Vagina (tissue), 2 donors: ENCODE measurements at places on chromosomes 16 and 17. TPM values are rescaled to one million over a fixed set of nuclear protein-coding genes. Genes with fewer than 3 reads are reported as not detected.

DNA sequence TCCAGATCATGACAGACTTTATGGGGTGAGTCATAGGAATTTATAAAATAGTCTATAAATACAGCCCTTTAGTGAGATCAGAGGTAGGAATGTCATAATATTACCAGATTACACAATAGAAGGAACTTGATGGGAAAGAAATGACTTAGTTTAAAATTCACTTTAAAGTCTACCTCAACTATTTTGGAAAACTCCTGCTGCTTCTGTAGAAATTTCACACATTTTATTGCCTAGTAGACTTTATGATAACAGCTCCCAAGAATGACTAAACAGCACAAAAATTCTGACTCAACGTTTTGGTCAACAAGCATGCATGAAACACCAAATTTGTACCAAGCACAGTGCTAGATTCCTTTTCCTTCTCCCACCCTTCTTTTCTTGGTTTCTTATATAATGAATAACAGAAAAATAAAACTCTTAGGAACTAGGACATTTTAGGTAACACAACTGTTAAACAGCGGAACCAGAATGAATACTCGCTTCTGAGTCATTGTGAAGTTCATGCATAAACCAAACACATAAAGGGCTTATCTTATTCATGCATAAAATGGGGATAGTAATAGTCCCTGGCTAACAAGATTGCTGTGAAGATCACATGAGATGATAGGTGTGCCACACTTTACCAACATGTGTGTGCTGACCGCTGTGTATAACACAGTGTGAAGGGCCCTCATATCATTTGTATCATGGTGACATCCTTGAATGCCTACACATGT, 243.9 kb downstream of the CDH8 start:
- no peak for DNase-seq

DNA sequence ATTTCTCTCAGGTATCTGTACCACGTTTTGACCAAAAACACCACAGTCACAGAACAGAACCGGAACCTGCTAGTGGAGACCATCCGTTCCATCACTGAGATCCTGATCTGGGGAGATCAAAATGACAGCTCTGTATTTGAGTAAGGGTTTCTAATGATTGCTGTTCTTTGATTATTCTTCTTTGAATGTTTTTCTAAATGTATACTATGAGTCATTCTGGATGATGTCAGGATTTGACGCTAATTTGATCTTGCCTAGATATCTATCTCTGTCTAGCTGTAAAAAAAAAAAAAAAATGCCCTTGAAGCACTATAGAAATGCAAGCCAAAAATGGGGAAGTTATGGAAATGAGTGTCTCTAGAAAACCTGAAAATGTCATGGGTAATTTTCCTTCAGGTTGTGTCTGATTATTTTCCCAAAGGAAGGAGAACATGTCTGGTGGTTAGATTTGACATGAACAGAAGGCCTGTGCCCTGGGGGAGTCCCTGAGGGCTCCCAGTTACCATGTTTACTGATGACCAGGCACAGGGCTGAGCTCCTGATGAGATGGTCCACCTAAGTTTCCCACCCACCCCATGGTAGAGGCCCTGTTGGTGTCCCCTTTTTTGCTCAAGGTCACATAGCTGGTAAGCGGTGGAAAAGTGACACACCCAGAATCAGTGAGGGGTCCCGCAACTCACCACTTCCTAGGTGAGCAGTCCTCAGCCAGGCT, 13.6 kb downstream of the CLEC16A start:
- no peak for DNase-seq

DNA sequence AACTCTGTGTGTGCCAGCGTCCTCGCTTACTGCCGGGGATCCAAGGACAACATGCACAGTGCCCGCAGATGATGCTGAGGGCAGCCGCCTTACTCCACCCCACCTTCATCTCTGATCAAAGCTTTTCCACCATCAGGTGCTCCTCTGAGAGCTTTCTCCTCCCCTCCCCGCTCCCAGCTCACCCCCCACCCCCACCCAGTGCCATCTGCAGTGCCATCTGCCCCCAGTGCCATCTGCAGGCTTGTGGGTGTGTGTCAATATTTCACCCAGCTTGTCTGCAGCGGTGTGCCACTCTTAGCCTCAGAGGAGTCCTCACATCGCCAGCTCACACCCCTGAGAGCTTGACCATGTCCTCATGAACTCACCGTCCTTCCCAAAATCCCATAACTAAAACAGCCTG, 98.2 kb upstream of the NOL11 start:
- no peak for DNase-seq

- no peak for DNase-seq
Observed at GRCh38 chr16:17032332-17032731, 438.4 kb downstream of the XYLT1 start.

DNA sequence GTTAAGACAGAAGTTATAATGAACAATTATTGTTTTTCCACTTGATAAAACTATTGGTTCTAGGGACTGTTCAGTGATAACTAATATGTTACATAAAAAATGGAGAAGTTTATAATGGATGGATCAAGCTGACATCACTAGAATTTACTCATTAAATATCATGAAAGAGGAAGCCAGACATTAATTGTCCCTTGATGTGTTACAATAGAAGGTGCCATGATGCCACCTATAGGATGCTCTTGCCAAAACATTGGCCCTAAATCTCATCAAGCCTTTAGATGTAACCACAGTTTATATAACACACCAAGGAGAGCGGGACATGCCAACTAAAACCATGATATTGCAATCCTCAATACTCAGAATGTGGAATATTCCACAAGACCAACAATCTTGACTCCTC, 147.9 kb upstream of the MON1B start:
- no peak for DNase-seq

DNA sequence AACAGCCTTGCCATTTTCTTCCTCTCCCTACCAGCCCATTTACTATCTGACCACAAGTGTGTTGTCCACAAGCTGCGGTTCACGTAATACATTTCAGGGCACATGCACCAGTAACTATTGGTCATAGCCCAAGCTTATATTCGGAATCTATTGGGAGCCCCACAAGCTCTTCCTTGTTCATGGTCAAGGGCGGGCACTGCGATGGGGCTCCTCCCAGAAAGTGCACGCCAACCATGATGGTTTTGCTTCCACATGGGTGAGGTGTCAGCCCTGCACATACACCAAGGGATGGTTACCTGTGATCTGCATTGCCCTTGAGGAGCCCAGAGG, 12.1 kb downstream of the THRA start:
- no peak for DNase-seq

DNA sequence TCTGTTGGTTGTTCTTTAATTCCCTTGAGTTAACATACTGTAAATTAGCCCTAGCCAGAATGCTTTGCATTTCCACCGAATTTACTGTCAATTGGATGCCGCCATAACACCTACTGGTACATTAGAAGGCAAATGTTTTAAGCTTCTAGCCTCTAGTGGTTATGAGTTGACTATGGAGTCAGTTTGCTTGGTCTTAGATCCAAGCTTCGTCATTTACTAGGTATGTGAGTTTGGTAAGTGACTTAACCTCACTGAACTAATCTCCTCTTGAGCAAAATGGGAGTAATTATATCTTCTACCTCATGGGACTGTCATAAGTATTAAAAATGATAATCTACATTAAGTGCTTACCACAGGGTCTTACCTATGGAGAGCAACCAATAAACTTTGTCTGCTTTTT, 20.4 kb upstream of the CDH11 start:
- DNase-seq: no peak

GRCh38 chr16:81645266-81645694, 133.8 kb upstream of the PLCG2 start:
- no peak for DNase-seq

- no peak for DNase-seq
Observed at GRCh38 chr16:70691223-70692129, 5.6 kb upstream of the MTSS2 start.

GRCh38 chr16:67666032-67666551, 458 bp downstream of the ENKD1 start:
- DNase-seq: no peak

DNA sequence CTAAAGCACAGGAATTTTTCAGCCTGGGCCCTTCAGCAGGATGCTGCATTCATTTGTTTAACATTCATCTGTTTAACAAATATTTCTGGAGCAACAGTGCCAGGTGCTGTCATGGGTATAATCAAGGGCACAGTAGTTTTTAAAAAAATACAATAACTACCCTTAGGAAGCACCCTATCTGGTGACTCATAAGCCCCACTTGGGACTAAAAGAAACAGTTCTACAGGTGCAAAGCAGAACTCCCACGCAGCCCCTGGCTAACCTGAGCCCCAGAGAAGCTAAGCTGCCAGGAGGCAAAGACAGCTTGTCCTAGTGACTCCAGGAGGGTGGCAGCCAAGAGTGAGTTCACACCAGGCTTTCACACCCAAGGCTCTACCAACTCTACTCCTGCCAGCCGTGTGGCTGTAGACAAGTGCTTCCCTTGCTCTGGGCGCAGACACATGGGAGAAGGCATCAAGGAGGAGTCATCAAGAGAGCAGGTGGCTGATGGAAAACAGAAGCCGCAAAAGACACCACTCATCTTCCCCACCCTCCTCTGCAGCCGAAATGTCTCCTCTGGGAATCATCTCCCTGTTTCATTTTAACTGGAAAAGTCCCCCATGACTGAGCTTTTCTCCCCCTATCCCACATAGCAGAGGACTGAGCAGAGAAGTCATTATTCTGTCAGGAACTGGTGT, 14.4 kb downstream of the CUEDC1 start:
- DNase-seq: no peak

DNA sequence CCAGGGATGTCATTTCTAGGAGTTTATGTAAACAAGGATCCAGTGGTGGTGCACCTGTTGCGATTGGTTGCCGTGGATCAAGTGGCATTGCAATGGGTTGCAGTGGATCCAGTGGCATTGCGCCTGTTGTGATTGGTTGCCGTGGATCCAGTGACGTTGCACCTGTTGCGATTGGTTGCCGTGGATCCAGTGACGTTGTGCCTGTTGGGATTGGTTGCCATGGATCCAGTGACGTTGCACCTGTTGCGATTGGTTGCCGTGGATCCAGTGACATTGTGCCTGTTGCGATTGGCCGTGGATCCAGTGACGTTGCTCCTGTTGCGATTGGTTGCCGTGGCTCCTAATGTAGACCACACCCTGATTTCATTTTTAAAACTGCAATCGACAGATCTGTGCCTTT, 56.2 kb upstream of the CRISPLD2 start:
- no peak for DNase-seq

GRCh38 chr17:63039899-63040602, 74.0 kb downstream of the TANC2 start:
- no peak for DNase-seq

- no peak for DNase-seq
Observed at GRCh38 chr16:19071811-19072777, 4.7 kb downstream of the COQ7 start.

- DNase-seq: no peak
Observed at GRCh38 chr16:4378999-4379690, 7.5 kb downstream of the VASN start.

GRCh38 chr17:1299552-1300370, 20.3 kb downstream of the TRARG1 start:
- no peak for DNase-seq

GRCh38 chr16:8717892-8718415, 43.5 kb downstream of the ABAT start:
- DNase-seq: no peak

- no peak for DNase-seq
Observed at GRCh38 chr17:62967205-62967529, 1.1 kb downstream of the TANC2 start.

CDRT4 gene
- 4.2 TPM for total RNA-seq

NIP7 gene
- 15.2 TPM for total RNA-seq

KRTAP3-2 gene
- total RNA-seq: not detected

EFTUD2 gene
- 55.5 TPM for total RNA-seq

CCL13 gene
- total RNA-seq: 2.2 TPM

SLC5A11 gene
- total RNA-seq: not detected
